ENCODE measurements at places on chromosomes 11 and 22.

DNA sequence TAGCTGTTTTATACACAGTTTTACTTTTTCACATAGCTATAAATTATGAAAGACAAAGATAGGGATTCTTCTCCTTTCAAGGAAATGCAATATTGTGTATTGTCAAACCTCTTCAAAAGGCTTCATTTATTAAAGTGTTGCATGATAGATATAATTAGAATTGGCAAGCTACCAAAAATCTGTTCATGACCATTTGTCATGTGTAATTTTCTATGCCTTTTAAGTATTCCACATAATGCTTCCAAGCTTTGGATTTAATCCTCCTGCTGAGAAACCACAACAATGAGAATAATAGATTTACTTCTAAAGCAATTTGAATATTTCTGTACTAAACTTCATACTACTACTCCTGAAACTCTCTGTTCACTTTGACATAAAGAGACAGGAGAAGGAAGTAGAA is 403.2 kb upstream of the CCDC179 start:
- DNase-seq: no peak

DNA sequence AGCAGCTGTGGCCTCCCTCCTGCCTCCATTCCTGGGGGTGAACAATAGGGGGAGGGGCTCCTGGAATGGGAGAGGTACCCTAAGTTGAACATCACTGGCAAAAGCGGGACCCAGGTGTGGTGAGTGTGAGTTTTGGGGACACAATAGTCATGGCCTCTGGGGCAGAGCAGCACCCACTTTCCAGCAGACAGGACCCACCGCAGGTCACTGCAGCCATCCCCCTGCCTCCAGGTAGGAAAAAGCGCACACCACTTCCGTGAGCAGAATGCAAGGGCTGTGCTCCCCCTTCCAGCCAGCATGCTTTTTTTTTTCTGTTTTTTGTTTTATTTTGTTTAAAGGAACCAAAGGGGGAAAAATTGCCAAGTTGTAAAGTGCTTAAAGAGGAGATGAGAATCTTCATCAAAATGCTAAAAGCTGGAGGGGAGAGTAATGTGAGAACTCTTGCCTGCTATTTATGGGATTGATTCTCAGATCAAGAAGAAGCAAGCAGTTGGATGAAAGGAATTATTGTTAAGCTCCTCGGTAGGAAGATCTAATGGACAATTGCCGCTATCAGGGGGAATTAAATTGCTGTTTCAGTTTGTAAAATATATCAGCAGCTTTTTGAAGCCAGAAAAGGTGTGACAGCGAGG is 152.9 kb downstream of the FEZ1 start:
- DNase-seq: no peak

- DNase-seq: no peak
These were observed 119.2 kb downstream of the DSCAML1 start for GRCh38 chr11:117677729-117678310.

GRCh38 chr11:16853859-16854258 is 115.4 kb downstream of the C11orf58 start:
- DNase-seq: no peak

DNA sequence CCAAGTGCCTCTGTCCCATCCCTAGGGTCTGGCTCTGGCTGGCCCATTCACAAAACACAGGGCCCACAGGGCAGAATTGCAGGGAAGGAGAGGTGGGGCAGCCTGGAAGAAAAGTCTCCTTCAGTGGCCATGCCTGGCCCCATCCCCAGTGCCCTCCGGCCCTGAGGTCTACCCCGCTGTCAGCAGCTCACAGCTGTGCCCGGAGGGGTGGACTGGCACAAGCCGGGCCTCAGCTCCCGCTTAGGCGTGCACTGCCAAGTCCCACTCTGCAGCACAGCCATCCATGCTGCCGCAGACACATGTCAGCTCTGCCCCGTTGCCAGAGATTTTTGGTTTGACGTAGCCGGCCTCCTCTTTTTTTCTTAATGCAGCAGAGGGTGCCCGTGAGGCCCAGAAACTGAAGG is 3.9 kb upstream of the SCN2B start:
- no peak for DNase-seq

DNA sequence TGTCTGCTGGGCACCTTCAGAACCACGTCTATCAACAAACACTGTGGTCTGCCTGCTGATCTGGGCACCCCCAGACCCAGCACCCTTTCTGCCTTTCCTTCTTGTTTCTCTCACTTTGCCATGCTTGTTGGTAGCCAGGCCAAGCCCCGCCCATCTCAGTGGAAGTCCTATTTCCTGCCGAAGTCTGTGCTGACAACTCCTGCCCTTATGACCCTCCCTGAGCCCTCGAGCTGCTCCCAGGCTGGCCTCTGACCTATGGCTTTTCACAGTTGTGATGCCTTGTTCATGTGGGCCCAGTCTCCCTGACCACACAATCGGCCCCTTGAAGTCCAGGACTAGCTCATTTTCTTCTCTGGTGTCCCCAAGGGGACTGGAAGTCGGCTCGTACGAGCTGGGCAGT is 132.1 kb downstream of the DSCAML1 start:
- DNase-seq: no peak

- DNase-seq: no peak
These were observed 5.4 kb upstream of the IGLL5 start for GRCh38 chr22:22882033-22882717.

- DNase-seq: no peak
These were observed 5.8 kb downstream of the BAD start for GRCh38 chr11:64278576-64279190.

GRCh38 chr22:28018461-28018927 is 99.4 kb upstream of the PITPNB start:
- DNase-seq: no peak

DNA sequence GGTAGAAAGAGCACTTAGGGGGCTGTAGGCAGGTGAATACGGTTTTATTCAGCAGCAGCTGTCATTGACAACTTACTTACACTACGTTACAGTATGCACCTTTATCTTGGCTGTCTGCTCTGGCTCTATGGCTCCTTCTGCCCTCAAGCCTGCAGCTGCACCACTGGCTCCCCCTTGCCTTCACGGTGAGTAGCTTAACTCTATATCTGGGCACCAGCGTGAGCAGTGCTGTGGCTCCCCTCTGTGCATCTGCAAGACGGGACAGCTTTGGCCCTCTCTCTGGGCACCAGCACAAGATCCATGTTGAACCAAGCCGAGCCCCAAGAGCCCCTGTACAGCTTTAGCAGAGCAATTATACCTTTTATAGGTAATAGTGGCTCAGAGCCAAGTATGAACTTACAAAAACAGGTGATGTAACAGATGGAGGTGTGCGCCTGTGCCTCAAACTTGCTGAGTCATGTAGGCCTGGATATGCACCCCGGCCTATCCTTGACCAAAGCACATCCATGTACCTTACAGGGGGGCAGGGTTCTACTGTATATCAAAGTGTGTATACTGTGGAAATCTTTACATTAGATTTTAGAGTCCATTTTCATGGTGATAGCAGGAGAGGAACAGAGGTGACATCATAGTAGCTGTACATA is 96.9 kb upstream of the CTSC start:
- DNase-seq: no peak

DNA sequence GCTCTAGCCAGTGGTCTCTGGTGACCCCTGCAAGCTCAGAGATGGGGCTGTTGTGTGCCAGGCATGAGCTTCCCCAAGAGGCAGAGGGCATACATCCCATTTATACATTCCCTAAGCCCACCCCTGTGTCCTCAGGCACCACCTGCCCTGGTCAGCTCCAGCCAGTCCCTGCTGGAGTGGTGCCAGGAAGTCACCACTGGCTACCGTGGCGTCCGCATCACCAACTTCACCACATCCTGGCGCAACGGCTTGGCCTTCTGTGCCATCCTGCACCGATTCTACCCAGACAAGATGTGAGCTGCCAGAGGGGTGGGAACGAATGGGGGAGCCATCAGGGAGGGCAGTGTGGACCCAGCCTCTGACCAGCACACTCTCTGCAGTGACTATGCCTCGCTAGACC is 8.3 kb downstream of the EHBP1L1 start:
- no peak for DNase-seq

DNA sequence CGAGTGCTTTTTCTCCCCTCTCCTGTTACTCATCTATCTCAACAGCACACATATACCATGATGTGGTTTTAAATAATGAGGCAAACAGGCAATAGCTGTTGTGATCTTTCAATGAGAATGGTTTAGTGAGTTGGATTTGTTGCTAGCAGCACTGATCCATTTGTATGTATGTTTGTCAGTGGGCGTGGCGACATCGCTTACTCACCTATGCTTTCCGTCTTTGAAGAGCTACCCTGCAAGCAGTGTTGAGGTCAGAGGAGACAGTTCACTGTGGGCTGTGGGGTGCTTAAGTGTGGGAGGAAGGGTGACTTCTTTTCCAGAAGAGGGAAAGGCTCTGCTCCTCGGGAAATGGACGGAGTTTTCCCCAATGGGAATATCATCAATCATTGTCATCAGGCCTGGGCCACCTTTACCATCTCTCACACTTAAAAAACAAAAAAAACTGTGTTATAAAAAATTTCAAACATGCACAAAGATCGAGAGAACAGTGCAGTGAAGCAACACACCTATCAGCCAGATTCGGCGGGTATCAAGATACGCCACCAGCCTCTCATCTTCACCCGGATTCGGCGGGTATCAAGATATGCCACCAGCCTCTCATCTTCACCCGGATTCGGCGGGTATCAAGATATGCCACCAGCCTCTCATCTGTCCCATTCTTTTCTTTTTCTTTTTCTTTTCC is 83.8 kb downstream of the TBC1D22A start:
- peak; percentile 4 for DNase-seq

DNA sequence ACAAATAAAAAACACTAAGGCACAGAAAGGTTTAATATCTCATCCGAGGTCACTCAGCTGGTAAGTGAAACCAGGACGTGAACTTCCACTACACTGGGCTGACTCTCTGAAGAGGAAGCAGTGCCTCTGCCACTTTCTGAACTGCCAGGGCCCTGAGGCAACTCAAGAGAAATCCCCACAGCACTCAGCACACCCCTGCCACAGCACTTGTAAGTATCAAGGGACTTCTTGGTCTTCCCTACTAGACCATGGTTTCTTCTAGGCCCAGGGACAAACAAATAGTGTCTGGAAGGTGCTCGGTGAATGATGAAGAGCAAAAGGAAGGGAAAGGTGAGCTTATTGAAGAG is 49.7 kb downstream of the RPL27A start:
- DNase-seq: no peak

Measured in stimulated activated CD8-positive, alpha-beta memory T cell treated with anti-CD3 and anti-CD28 coated beads, Interleukin-7, amount 100 ng/mL, for 48 hours (primary cell).